GM10248 (cell line): ENCODE measurements at places on chromosomes 5 and 9.

- peak; percentile 44 for DNase-seq
Observed at GRCh38 chr9:96022445-96023051, 147.1 kb downstream of the ERCC6L2 start.

DNA sequence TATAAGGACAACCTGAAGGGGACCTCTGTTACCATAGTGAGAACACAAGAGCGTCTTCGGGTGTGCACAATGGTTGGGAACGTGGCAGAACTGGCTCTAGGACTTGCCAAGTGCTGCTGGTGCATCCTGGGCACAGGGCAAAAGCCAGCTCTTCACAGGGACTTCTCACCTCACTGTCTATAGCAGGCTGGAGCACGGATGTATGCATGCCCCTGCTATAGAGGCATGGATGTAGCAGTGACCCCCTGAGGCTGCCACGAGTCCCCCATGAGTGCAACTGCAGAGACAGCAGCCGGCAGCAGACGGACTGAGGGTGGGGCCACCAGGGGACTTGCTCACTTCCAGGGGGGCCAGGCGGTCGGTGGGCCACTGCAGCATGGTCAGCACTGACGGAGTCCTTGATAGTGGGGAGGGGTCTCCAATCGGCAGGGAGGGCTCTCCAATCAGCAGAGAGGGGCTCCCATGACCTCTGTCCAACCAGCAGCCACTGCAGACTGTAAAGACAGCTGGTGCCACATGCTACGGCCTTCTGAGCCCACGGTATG, 64.9 kb downstream of the SEMA4D start:
- no peak for DNase-seq

- no peak for DNase-seq
Observed at GRCh38 chr5:25005431-25005830, 360.7 kb upstream of the CDH10 start.

GRCh38 chr9:91424403-91425176, 958 bp upstream of the NFIL3 start:
- DNase-seq: peak; percentile 47

GRCh38 chr5:150266871-150267291, 22.7 kb downstream of the CAMK2A start:
- no peak for DNase-seq

GRCh38 chr9:37923118-37923795, 19.3 kb upstream of the SLC25A51 start:
- no peak for DNase-seq

DNA sequence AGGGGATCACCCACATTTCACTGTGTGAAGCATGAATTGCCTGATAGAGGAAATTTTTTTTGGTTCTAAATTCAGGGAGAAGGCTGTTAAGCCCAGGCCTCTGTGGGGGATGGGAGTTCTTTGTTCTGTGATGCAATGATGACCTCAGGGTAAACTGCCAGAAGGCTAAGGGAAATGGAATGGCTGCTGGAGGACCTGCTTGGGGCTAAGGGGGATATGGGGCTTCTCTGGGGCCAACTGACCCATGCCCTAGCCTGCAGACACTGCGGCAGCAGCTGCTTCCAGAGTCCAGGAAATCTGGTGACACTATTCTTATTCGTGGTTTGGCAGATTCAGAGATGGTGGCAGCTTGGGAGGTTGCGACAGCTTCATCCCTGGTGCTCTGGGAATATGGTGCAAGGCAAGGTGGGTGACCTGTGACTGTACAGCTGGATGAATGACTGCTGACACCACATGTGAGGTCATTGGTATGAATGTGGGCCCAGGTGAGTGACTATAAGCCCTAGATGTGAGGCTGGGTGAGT, 30.3 kb downstream of the VCP start:
- DNase-seq: no peak

DNA sequence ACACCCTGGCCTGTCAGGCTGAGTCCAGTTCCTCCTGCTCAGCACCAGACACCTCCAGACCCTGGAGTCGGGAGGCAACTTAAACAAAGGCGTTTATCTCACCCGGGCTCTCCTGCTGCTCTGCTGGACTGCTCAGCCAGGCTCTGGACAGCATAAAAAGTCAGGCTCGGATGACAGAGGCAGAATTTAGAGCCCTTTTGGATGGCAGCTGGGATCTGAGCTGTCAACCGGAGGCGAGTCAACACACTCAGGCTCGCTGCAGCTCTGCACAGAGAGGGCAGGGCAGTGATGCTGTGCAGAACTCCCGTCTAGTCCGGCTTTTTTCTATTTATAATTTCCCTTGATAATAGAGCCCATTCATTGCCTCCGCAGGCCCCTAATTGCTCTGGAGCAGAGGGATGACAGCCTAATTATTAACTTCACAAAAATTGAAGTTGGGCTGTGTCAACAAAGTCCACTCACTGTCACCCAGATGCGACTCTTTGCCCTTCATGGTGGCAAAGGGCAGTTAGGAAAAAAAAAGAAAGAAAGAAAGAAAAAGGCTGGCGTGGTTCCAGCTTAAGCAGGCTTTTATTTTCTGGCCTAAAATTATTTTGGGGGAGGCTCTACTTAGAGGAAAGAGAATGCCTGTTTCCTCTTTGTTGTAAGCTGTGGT, 37.6 kb downstream of the STC2 start:
- no peak for DNase-seq

- peak; percentile 20 for DNase-seq
Observed at GRCh38 chr5:50667023-50667652, 701 bp downstream of the PARP8 start.

- no peak for DNase-seq
Observed at GRCh38 chr5:60507687-60508086, 192.3 kb downstream of the DEPDC1B start.

GRCh38 chr5:89480406-89481007, 597.5 kb upstream of the MEF2C start:
- no peak for DNase-seq

DNA sequence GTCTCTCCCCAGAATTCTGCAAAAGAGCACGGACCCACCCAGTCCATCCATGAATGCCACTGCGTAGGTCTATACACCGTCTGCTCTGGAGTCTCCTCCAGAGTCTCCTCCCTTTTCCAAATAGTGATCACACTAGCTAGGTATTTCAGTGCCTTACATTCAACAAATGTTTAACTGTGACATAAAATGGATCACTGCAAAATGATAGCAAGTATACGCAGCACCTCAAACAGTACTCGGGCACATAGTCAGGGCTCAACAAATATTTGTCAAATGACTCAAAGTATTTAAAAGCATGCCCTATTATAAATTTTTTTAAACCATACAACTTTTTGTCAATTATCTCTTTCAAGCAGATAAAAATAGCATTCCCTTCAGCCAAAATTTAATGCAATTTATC, 60.5 kb downstream of the TLE1 start:
- DNase-seq: no peak

DNA sequence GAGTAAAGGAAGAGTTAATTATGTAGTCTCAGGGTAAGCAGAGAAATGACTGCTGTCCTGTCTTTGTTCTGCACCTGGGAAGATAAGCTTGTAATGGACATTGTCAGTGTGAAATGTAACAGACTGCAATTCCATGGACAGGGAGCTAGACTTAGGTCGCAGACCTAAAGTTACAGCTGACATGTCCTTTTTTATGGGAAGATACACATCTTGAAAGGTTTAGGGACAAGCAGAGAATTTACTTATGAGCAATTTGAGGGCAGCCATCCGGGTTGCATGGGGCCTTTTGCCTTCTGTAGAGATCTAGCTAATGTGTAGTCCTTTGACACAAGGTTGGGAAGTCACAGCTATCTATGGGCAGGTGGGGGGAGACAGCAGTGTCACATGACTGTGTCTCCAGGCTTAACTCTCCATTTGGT, 85.7 kb downstream of the SERINC5 start:
- DNase-seq: no peak

DNA sequence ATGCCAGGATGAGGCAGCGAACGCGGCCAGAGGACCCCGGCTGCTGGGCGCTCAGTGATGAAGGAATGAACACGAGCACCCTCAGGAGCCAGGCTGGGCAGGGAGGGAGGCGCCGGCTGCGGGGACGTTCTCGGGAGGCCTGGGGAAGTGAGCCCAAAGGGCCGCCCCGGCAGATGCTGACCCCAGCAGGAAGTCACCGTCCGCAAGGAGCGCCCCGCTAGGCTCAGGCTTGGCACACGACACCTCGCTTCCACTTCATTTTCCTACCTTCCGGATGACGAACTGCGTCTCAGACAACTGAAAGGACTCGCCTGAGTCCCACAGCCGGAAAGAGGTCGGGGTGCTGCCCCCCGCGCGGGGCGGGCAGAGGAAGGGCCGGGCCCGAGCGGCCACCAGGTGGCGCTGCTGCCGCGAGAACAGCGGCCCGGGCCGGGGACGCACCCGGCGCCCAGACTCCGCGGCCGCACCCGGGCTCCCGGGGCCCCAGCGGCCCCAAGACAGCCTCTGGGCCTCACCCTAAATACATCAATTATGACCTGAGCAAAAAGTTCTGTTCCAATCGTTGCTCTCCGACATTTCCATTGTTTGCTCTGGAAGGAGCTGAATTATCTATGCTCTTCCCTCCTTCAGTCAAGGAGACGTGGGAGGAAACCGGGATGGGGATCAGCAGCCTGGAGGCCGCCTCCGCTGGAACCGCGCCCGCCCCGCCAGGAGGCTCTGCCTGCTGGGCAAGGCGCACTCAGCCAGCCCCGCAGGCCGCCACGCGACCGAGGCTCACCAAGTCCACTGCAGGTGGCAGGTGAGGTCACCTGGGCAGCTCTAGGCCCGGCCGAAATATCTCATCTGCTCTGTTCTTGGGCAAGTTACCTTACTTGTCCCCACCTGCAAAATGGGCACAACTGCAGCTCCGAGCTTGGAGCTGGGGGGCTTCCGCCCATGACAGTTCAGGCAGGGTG, 107.0 kb downstream of the ZNF354C start:
- DNase-seq: peak; percentile 72

- peak; percentile 43 for DNase-seq
Observed at GRCh38 chr5:81971111-81971711, 612 bp upstream of the ATG10 start.

DNA sequence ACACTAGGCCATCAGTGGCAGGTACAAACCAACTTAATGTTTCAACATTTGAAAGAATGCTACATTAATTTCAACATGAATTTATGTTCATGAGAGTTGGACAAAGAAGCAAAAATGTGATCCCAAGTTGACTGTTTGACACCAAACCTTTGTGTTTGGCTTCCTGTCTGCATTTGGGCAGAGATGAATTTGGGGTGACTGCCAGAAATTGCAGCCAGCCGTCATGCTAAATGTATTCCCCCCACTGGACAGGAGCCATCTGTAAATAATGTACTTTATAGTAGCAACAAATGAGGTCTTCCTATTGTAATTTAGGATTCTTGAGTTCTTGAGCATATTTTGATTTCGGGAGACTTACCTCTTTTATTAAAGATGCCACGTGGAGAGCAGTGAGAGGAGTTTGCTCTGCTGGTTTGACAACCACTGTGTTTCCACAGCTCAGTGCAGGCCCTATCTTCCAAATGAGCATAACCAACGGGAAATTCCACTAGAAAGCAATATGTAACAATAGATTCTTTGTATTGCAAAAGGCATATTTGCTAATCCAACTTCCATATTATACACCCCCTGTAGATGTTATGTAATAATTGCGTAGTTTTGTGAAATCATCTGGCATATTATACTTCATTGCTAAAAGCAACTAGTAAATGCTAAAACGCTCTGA, 27.6 kb downstream of the ALDH1A1 start:
- no peak for DNase-seq

DNA sequence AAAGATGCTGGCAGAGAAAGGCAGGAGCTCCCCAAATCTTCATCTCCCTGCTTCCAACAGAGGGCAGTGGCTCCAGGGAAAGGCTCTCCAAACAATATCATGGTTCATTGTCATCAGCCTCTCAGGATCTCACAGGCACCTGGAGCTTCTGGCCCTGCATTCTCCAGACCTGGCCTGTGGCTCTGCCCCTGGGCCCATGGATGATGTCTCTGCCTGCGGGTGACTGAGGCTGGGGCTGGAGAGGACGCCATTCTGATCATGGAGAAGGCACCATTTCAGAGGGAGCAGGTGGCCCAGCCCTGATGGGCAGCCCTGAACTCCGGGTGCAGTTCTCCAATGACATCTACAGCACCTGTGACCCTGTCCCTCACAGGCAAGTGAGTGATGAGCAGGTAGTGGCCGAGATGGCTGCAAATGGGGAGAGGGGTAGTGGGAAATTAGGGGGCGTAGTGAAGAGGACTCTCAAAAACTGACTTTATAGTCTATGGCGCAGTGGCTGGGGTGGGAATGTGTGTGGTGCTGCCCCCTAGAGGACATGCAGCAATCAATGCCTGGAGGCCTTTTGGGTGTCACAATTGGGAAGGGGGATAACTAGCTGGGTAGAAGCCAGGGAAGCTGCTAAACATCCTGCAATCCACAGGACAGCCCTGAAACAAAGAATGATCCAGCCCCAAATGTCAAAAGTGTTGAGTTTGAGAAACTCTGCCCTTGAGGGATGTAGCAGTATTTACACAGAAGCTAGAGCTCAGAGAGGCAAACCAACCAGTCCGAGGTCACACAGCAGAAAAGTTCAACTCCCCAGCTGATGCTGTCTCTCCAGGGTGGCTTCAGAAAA, 3.2 kb downstream of the SH3PXD2B start:
- peak; percentile 46 for DNase-seq

DNA sequence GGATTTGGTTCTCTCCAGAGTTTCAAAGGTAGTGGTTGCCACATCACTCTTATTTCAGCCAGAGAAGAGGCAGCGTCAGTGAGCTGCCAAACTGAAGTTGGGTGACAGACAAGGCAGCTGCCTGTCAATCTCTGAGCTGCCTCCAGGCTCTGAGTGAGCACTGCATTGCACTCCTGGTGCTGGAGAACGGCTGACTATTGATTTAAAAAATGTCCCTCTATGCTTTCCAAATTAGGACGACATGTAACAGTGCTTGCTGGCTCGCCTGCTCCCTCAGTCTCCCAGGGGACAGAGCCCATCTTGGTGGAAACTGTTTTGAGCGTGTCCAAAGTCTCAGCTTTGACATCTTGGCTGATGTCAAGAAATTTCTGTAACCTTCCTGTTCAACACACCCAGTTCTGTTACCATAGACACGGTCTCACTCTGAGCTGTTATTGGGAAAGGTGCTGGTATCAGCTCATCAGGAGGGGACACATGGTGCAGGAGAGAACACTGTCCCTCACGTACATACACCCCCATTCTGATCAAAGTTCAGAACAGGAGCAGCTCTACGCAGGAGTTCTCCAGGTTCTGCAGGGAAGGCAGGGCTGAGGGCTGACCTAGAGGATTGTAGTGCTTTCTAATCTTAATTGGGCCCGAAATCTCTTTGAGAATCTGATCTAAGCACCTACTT, 15.7 kb downstream of the PCDH12 start:
- DNase-seq: no peak

DNA sequence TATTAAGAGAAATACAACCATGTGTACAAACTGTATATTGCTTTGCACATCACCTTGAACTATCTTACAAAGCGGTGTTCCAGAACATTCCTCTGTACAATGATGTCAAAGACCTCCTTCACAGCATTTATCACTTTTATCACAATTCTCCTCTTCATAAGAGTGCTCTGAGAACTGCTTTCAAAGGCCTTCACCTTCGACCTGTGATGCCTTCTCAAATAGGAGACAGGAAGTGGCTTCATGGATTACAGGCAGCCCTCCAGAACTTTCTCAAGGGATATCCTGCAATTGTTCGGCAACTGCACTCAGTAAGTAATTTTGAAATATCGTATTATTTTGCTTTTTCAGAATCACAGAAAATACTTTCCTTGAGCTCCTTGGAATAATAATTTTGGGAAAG, 68.0 kb upstream of the IL7R start:
- DNase-seq: no peak

GRCh38 chr5:124652514-124652819, 94.0 kb downstream of the ZNF608 start:
- DNase-seq: no peak

- no peak for DNase-seq
Observed at GRCh38 chr9:29001006-29001405, 1427.7 kb upstream of the C9orf72 start.

GRCh38 chr9:122374885-122375420, 4.1 kb downstream of the PTGS1 start:
- no peak for DNase-seq
